ENCODE measurements at places on chromosomes 5 and 9. TPM values are rescaled to one million over a fixed set of nuclear protein-coding genes. Genes with fewer than 3 reads are reported as not detected.
A peak's percentile ranks its signal among the peaks of the same experiment; 100 is the strongest.

- no peak for DNase-seq
Observed at GRCh38 chr5:32713770-32714381, 2.8 kb downstream of the NPR3 start.

- DNase-seq, result no peak
Observed at GRCh38 chr9:79989079-79989478, 417.3 kb downstream of the TLE4 start.

DRD1 gene
- total RNA-seq, result 0.10 TPM

CEP120 gene
- 18.2 TPM for total RNA-seq

MACIR gene
- total RNA-seq, result 48.2 TPM

GRCh38 chr5:141439411-141440141 is 9.3 kb downstream of the PCDHGA12 start:
- DNase-seq, result no peak

DNA sequence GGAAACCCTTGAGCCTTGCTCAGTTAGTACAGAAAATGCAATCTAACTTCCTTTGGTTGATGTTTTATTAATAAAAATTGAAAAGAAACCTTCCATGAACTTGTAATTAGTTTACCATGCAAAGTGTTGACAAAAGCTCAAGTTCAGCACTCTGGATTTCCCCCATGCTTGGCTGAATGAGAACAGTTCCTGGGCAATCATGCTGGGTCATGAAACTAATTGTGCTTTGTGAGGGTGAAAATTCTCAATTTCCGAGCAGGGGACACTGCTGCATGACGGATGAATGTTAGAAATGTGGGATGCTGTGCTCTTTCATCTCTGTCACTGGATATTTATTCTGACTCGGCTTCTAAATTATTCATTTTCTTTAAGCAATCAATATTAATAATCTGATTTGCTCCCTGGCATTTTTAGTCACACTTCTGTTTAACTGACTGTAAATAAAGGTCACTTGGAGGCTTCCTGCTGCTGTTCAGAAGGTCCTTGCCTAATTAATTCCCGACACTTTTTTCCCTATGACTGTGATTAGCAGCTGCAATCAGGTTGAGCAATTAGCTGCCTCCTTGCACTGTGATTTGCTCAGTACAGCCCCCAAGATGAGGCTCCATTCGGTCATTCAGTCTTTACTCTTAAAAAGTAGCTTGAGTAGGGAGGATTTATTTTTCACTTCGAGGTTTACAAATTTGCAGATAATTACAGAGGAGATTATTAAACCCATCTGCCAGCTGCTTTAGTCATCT is 678.1 kb upstream of the ZNF608 start:
- no peak for DNase-seq

- DNase-seq, result no peak
Observed at GRCh38 chr9:83362341-83362995, 175.7 kb downstream of the FRMD3 start.

DNA sequence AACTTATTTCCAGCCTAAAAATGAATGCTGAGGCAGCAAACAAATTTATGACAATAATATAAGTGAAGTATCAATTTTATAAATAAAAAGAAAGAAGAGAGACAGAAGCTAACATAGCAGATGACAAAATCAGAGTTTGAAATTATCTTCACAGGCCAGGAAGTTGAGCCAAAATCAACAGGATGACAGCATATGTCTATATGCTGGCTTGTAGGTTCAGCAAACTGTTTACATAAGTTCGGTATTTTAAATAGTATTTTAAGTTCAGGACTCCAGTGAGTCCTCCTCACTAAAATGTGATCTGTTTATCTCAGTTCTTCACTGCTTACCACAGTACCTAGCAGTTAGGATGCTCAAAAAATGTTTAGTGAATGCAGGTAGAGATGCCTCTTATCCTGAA is 359.6 kb upstream of the SMC2 start:
- no peak for DNase-seq

- no peak for DNase-seq
Observed at GRCh38 chr9:69178583-69179011, 4.5 kb downstream of the TJP2 start.

DNA sequence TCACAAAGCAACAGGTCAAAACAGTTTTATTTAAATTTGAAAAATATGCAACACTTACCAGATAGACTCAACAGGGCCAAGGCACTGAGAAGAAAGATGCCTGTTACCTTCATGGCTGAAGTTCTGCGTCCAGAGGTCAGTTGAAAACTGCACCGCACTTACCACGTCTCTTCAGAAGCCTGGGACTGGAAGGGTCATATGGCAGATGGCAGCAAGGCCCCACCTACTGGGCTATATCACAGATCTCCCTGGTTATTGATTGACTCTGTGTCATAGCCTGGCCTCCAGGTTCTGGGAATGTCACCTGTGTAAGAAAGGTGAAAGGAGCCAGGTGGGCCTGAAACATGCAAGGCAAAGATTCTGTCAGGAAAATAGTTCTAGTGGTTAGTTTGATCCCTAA is at the start of gene SPINK1:
Gene SPINK1 (minus strand): TSS at position 207 of the 400 bp plus-strand sequence. CDS start 94 bp downstream, at position 113.
- peak; percentile 79 for DNase-seq

DNA sequence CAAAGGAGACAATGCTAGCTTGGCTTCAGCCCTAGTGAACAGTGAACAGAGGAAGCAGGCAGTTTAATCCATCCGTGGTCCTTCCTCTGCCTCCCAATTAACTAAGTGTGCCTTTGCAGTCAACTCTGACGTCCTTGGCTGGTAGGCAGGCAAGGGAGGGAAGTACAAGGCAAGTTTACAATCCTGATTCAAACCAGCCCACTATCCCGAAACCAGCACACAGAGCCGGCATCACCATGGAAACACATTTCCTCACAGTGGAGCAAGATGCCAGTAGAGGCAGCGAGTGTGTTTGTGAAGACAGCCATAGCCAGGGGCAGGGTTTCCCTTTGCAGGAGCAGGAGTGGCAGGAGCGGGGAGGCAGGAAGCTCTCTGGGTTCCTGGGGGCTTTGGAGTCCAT is 73.9 kb downstream of the GOLPH3 start:
- DNase-seq, result no peak

FSD1L gene
- total RNA-seq, result 4.3 TPM

OMD gene
- total RNA-seq, result 0.37 TPM

- DNase-seq, result no peak
Observed at GRCh38 chr5:36521838-36522745, 84.3 kb upstream of the SLC1A3 start.

- DNase-seq, result no peak
Observed at GRCh38 chr9:35937227-35937626, 20.7 kb downstream of the OR2S2 start.
